ENCODE measurements at places on chromosomes 3 and 15.

- H3K27me3 ChIP-seq, result no peaks in the 10 kb centered on the region
- H3K4me3 ChIP-seq, result no peak overlapping the region
- no peaks in the 10 kb centered on the region for H3K4me1 ChIP-seq
- H3K27ac ChIP-seq, result no peak overlapping the region
- H3K36me3 ChIP-seq, result no peaks in the 10 kb centered on the region
Observed at GRCh38 chr3:175914785-175915184, 1055.7 kb downstream of the NAALADL2 start.

- no peaks in the 10 kb centered on the region for H3K4me1 ChIP-seq
- H3K4me3 ChIP-seq, result no peak overlapping the region
- no peak for DNase-seq
- H3K27me3 ChIP-seq, result no peaks in the 10 kb centered on the region
- H3K36me3 ChIP-seq, result no peaks in the 10 kb centered on the region
Observed at GRCh38 chr3:190526787-190527762, 13.2 kb downstream of the IL1RAP start.

- no peak overlapping the region for H3K4me3 ChIP-seq
- H3K27me3 ChIP-seq, result no peaks in the 10 kb centered on the region
- no peaks in the 10 kb centered on the region for H3K4me1 ChIP-seq
- H3K27ac ChIP-seq, result no peak overlapping the region
- peaks cover 40% of the 10 kb centered on the region for H3K36me3 ChIP-seq
Observed at GRCh38 chr15:48992096-48992495, 28.4 kb upstream of the SHC4 start.

DNA sequence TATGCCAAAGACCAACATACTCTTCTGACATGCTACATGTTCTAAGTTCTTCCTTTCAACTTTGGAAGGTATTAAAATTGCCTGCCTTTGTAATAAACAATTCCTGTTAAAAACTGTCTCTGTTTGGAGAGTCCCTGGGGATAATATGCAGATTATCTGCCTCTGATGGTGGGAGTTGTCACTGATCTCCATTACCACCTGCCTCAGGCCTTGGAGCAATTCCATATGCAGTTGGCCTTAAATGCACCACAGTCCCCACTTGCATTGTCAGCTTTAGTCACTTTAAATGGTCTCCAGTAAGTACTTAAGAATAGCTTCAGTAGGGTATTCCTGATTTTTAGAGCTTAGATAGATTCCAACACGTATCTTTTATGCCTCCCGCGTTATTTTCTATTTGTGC is 121.1 kb upstream of the GOLIM4 start:
- no peak for DNase-seq
- H3K36me3 ChIP-seq, result no peaks in the 10 kb centered on the region
- no peaks in the 10 kb centered on the region for H3K4me1 ChIP-seq
- no peaks in the 10 kb centered on the region for H3K27me3 ChIP-seq
- no peak overlapping the region for H3K4me3 ChIP-seq
- no peak overlapping the region for H3K27ac ChIP-seq

- H3K36me3 ChIP-seq, result no peaks in the 10 kb centered on the region
- peak; percentile 93 for DNase-seq
- H3K4me3 ChIP-seq, result no peak overlapping the region
- H3K27ac ChIP-seq, result no peak overlapping the region
- peaks cover 24% of the 10 kb centered on the region for H3K27me3 ChIP-seq
- H3K4me1 ChIP-seq, result peaks cover 7% of the 10 kb centered on the region
Observed at GRCh38 chr3:37765591-37766488, 95.8 kb upstream of the CTDSPL start.

DNA sequence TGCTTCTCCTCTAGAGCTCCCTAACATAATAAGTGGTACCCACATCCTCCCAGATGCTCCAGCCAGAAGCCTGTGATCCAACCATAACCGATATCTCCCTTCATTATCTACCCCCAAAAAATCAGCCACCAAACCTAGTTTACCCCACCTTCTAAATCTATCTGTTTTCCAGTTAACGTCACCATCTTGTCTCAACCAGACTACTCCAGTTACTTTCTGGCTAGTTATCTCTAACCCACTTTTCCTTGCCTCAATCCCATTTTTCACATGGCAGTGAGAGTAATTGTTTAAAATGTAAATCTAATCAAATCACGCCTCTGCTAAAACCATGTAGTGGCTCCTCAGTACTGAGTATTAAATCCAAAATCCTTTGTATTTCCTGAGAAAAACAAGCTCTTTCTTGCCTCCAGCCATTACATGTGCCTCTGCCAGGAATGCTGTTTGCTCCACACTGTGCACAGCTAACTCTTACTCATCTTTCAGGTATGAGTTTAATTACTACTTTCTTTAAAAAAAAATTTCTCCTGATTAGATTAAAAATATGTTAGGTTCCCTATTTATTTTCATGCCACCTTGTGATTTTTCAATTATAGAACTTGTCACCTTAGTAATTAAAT is 15.4 kb downstream of the CCDC54 start:
- DNase-seq, result no peak
- no peaks in the 10 kb centered on the region for H3K4me1 ChIP-seq
- no peak overlapping the region for H3K27ac ChIP-seq
- no peaks in the 10 kb centered on the region for H3K36me3 ChIP-seq

Data from K562 (cell line).